ENCODE measurements at places on chromosomes 4 and X.
A peak's percentile ranks its signal among the peaks of the same experiment; 100 is the strongest.

DNA sequence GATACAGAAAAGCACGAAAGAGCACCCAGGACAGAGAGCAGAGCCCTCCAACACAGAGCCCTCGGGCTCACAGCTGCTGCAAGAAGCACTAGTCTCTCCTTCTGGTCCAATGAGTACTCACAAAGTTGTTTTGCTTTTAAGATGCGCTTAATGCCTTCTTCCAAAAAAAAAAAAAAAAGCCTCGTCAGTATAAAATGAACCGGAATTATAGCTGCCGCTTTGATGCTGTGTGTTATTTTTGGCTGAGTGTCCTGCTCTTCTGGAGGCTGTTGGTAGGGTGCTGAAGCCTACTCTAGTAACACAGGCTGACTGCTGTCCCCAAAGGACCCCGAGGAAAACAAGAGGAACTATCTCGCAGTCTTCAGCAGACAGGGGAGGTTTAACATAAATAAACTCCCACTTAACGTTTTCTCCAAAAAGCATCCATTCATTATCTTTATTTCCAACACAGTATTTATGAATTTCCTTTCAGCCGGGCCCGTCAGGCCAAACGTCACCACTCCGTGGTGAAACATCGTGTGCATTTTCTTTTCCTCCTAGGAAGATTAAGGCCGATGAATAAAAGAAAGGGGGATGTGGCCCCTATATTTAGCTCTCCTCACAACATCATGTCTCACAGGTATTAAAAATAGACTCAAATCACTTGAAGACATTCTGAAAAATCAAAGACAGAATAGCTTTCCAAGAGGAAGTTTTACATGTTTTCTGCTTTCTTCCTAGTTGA lies 213.7 kb upstream of the PPARGC1A start:
- peak; percentile 62 for DNase-seq

DNA sequence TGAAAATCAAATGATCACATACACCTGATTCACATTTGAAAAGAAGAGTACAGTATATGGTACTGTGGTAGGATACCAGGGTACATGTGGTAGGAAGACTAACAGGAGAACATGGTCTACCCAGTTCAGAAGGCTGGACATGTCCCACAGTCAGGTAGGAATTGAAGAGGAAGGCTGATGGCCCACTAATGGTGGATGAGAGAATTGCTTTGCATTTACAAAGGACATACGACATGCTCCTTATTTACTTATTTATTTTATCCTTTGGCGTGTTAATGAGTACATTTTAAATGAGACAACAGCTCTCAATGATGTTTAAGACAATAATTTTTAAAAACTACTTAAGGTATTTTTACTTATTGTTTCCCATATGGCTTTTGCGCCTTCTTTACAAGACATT lies 106.7 kb upstream of the BMP2K start:
- DNase-seq = no peak

DNA sequence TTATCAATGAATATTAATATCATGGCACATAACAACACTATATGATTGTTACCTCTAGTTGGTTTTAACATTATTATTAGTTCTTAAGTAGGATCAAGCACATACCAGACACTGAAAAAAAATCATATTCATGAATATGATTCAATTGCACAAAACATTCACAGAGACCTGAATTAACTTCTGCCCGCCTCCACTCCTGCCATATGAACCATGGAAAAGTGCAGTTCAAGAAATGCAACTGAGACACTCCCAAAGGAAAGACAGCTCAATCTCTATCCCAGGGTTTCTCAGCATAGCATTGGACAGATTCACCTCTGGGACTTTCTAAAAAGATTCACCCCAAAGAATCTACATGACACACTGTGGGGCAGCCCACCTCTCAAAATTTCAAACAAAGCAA lies 103.5 kb upstream of the KCNIP4 start:
- DNase-seq = no peak

DNA sequence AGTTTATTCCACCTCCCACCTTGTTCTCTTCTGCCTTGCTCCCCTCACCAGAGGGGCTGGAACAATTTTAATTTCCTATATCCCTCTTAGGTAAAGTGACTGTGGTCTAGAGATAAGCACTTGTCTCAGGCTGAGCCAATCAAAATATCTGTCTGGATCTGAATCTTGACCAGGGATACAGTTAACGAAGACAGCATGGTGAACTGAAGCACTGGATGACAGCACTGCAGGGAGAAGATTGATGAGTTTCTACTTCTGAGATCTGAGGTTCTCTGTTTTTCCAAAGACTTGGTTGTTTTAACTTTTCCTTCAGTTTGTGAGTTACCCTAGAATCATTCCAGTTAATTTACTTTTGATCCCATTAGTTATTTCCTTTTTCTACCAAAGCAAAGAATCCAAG lies 13.2 kb downstream of the GNPDA2 start:
- DNase-seq = no peak

GRCh38 chrX:149628280-149628679 lies 3.3 kb downstream of the TMEM185A start:
- no peak for DNase-seq

GRCh38 chr4:186727977-186728519 lies 4.4 kb upstream of the FAT1 start:
- DNase-seq = no peak

DNA sequence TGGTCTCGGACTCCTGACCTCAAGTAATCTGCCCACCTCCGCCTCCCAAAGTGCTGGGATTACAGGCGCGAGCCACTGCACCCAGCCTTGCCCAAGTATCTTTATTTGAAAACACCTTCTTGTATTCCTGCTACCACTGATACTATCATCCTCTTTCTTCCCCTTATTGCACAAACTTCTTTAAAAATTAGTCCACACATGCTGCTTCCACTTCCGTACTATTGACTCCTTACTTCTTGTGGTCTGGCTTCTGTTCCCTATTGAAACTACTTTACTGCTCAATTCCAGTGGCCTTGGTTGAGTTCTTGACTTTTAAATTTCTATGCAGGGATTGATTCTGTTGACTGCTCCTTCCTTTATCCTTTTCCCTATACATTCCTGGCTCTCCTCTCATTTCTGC lies 38.8 kb downstream of the MTM1 start:
- no peak for DNase-seq

DNA sequence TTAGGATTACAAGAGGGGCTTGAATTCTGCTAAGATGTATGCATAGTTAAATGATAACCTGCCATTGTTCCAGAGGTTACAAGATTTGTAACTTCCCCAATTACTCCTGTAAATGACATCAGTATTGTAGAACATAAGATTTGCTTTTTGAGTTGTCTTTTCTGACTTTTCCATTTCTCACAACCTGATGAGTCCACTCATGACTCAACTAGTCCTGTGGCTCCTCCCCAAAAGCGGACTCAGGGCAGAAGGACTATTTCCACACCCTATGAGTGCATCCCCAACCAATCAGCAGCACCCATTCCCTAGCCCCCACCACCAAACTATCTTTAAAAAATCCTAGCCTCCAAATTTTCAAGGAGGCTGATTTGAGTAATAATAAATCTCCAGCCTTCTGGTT lies 54.7 kb downstream of the HOPX start:
- no peak for DNase-seq

GRCh38 chrX:132165005-132165404 lies 37.2 kb upstream of the FRMD7 start:
- no peak for DNase-seq

GRCh38 chrX:134206221-134206620 lies 30.8 kb upstream of the CCDC160 start:
- DNase-seq = no peak

GRCh38 chrX:2514131-2514530 lies 13.4 kb upstream of the DHRSX start:
- no peak for DNase-seq

DNA sequence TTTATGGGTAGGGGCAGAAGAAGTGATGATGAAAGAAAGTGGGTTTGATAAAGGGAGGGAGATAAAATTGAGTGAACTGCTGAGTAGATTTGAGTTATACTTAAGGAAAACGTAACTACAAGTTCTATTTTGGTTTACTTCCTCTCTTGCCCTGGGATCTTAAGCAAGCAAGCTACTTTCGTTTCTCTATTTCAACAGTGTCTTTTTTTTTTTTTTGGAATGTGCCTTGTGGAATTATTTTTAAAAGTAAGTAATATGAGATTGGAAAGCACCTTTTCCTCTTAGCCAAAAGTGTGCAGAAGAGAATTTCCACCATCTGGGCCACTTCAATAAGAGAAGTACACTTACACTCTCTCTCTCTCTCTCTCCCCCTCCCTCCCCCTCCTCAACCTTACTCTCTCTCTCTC lies 16.0 kb upstream of the C4orf36 start:
- DNase-seq = no peak

- DNase-seq = no peak
Observed at GRCh38 chrX:13094374-13094773, 50.0 kb upstream of the FAM9C start.

DNA sequence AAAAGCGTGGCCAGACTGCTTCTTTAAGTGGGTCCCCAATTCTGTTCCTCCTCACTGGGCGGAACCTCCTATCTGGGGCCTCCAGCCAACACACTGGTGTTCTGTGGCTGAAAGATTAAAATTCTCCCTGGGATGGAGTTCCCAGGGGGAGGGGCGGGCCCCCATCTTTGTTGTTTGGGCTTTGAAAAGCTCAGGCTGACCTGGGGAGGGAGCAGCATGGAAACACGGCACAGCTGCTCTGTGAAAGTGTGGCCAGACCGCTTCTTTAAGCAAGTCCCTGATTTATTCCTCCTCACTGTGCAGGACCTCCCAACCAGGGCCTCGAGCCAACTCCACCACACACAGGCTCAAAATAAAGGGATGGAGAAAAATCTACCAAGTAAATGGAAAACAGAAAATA lies 219.5 kb downstream of the TMEM47 start:
- DNase-seq = no peak

GRCh38 chrX:25869761-25870160 lies 268.4 kb upstream of the MAGEB18 start:
- DNase-seq = no peak

- DNase-seq = no peak
Observed at GRCh38 chrX:142998447-142999198, 27.1 kb upstream of the SPANXN4 start.

DNA sequence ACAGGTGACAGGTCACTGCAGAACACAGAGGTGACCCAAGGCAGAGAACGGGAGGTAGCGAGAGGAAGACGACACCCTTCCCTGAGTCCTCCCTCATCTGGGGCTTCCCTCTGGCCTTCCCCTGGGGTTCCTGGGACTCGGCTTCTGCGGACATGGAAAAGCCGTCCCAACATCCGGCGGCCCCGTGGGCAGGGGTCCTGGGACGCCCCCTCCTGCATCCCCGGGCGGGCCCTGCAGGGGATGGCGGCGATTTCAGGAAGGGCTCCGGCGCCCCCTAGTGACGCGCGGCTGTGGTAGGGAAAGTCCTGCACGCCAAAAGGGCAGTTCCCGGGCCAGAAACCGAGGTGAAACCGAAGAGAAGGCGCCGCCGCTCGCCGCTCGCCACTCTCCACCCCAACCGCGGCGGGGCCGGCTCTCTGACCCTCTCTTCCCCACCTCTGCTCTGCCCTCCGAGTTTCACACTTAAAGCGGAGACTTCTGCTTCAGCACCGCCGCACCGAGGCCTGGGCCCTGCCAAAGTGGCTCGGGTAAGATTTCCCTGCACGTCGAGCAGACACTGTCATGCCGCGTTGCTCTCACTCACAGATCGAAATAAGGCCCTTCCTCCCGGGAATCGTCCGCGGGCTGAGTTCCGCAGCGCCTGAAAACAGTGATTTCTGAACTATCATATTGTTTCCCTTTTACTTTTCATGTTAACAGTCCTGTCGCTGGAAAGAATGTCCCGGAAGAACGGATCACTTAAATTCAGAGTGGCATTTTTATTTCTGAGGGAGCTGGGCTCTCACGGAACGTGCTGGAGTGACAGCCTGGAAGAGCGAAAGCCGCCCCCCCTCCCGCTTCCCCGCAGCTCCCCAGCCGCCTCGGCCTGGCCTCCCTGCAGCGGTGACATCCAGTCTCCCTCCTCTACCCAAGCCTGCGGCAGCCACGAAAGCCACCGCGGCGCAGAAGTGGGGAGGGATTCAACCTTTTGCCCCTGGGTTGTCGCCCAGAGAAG lies 110.6 kb downstream of the DCTD start:
- DNase-seq = peak; percentile 39

- no peak for DNase-seq
Observed at GRCh38 chr4:81921751-81922159, 450.0 kb upstream of the RASGEF1B start.

DNA sequence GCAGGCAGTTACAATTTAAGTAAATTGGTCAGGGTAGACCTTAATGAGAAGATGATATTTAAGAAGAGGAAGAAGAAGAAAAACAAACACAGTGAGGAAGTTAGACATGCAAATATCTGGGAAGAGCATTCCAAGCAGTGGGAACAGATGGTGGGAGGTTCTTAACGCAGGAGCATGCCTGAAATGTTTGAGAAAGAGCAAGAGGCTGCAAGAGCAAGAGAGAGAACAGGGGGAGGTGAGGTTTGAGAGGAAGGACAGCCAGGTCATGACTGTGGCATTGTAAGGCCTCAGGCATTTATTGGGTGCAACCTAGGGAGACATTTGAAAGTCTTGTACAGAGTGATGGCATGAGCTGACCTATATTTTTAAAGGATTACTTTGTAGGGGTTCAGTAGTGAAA lies 136.0 kb downstream of the UGT8 start:
- peak; percentile 3 for DNase-seq

- no peak for DNase-seq
Observed at GRCh38 chrX:128664211-128664610, 612.0 kb upstream of the ACTRT1 start.

DNA sequence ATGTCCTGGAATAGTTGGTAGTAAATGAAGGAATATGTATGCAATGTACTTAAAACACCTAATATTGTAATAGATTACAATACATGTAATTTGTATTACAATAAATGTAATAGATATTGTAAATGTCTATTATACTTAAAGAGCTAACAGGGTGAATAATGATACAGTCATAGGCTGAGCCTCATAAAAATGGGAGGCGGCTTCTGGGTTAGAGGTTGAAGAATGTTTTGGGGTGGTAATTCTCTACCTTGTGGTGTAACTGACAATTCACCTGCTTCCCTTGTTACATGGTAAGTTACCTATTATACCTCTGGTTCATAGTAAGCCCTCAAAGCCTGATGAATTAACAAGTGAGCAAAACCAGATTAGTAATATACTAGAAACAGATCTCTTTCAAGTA lies 26.0 kb downstream of the ATP8A1 start:
- DNase-seq = no peak

GRCh38 chrX:7941390-7942042 lies 14.3 kb upstream of the PNPLA4 start:
- no peak for DNase-seq

GRCh38 chr4:100517864-100518341 lies at the start of gene EMCN:
EMCN (minus strand) TSS chr4:100518022; CDS start chr4:100517914, 108 bp downstream.
- DNase-seq = no peak

GRCh38 chr4:9904976-9905587 lies 116.2 kb downstream of the SLC2A9 start:
- DNase-seq = peak; percentile 3

GRCh38 chr4:113781439-113782040 lies 20.0 kb upstream of the CAMK2D start:
- DNase-seq = no peak

GRCh38 chrX:135302269-135302873 lies 6.9 kb upstream of the ETDC start:
- DNase-seq = no peak
